ENCODE measurements at places on chromosomes 2 and 18. TPM values are rescaled to one million over a fixed set of nuclear protein-coding genes. Genes with fewer than 3 reads are reported as not detected.

The CCDC88A gene
- total RNA-seq = 29.1 TPM

The TRIB2 gene
- 49.9 TPM for total RNA-seq

The OTOS gene
- total RNA-seq = not detected

The ME2 gene
- 63.8 TPM for total RNA-seq

The ASXL3 gene
- total RNA-seq = 6.1 TPM

The SIX2 gene
- 0.89 TPM for total RNA-seq

The STAT4 gene
- 37.8 TPM for total RNA-seq

The TRIP12 gene
- total RNA-seq = 222 TPM

The ASB18 gene
- 44.4 TPM for total RNA-seq

The C2orf66 gene
- total RNA-seq = not detected

The RAB31 gene
- 32.2 TPM for total RNA-seq

The INHA gene
- 0.59 TPM for total RNA-seq

The RAD51AP2 gene
- total RNA-seq = 0.43 TPM

The CHN1 gene
- total RNA-seq = 23.8 TPM

The NT5C1B gene
- not detected for total RNA-seq

The FBXO41 gene
- 1.3 TPM for total RNA-seq

The PSMA8 gene
- not detected for total RNA-seq

The TBC1D8 gene
- total RNA-seq = 52.3 TPM

The SCYGR1 gene
- not detected for total RNA-seq

The CRYGC gene
- not detected for total RNA-seq

The QPCT gene
- 5.2 TPM for total RNA-seq
